Activated CD4-positive, alpha-beta T cell treated with anti-CD3 and anti-CD28 coated beads, Interleukin-2, amount 50 U/mL, for 1 hour (primary cell): ENCODE measurements at places on chromosomes 1 and 21.
A peak's percentile ranks its signal among the peaks of the same experiment; 100 is the strongest.

GRCh38 chr1:171984850-171985485 is 143.7 kb downstream of the DNM3 start:
- DNase-seq, result no peak

- no peak for DNase-seq
Observed at GRCh38 chr1:170254371-170254770, 108.6 kb downstream of the NTMT2 start.

- DNase-seq, result peak; percentile 31
Observed at GRCh38 chr1:53860967-53861411, 22.9 kb upstream of the NDC1 start.

DNA sequence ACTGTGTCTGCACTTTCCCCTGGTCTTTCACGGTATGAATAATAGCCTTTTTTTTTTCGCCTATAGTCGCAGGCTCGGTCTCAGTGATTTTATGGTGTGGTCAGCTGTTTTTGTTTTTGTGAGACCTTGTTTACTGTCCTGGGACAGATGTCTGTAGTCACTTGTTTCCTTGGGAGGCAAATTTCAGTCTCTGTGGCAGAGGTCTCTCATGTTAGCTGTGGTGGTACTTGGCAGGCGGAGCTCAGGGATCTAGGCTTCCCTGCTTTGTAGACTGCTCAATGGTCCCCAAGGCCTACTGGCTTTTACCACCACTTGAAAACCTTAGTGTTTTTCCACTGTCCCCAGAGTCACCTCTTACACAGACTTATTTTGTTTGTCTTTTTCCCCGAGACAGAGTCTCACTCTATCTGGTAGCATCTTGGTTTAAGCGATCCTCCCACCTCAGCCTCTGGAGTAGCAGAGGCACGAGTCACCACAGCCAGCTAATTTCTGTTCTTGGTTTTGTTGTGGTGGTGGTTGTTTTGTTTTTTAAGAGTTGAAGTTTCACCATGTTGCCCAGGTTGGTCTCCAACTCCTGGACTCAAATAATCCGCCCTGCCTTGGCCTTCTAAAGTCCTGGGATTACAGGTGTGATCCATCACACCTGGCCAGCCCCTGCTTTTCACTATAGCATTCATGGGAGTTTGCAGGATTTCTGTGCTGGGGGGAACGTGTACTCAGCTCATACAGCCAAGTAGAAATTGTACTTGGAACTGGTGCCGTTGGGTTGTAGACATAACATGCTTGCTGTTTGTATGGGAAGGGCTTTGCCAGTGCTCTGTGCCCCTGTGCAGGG is 10.3 kb downstream of the RNU1-2 start:
- no peak for DNase-seq

DNA sequence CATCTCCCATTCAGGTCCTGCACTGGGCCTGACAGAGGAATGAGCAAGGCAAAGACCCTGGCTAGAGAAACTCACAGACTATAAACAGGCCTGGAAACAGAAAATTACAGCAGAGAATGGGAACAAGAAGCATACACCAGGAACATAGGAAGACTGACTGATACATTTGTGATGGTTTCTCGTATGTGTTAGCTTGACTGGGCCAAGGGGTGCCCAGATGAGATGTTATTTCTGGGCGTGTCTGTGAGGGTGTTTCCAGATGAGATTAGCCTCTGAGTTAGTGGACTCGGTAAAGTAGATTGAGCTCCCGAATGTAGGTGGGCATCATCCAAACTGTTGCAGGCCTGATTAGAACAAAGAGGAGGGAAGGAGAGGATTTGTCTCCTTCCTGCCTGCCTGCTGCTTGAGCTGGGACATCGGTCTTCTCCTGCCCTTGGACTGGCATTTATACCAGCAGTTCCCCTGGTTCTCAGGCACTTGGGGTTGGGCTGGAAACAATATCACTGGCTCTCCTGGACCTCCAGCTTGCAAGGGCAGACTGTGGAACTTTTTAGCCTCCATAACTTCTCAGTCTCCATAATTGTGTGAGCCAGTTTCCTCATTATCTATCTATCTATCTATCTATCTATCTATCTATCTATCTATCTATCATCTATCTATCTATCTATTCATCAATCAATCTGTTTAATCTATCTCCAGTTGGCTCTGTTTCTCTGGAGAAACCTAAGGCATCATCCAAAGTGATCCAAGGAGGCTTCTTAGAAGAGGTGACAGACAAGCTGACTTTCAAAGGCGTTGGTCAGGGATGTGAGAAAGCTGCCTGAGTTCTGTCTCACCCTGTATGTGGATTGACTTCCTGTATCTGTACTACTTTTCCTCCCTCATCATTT is 9.7 kb upstream of the FOXO6 start:
- no peak for DNase-seq

GRCh38 chr21:33802481-33802880 is 113.1 kb downstream of the ATP5PO start:
- DNase-seq, result no peak

DNA sequence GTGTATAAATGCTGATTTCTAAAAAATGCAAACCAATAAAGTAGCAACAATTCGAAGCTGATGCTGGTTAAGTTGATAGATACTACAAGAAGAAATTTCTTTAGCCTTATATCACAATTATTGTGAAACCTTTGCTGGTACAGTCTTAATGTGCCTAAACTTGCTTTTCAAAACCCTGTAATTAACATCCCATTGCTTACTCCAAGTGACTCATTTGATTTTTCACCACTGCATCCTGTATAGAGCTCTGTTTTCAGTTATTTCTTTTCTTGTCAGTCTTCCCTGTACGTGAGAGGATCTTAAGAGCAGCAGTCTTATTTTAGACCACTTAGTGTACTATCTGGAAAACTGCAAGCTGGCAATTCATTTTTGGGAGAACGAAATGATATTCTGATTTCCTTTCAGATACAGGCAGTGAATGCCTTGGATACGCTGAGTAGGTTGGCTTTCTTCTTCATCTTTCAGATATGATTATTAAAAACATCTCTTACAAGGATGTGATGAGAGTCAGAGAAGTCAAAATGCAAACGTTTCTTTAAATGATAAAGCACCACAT is 210.3 kb downstream of the KCTD3 start:
- no peak for DNase-seq

DNA sequence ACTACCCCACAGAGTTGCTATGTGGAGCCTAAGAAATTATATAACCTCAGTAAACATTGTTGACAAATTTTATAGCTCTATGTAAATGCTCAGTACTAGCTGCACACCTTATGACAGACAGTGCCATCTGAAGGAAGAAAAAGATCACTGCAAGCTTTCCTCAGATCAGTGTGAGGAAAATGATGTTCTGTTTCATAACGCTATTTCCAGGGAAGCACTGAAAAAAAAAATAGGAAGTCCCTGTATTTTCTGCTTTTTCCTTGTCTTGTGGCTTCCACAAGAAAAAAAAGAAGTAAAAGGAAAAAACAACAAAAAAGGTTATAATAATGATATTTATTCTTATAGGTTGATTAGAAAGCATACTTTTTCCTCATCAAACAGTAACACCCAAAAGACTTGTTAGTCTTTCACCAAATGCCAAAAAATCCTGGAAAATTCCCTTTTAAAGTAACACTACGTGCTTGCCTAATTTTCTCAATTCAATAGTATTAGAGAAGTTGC is 23.2 kb downstream of the LYST start:
- DNase-seq, result no peak

GRCh38 chr21:28857752-28858151 is 134.9 kb downstream of the LTN1 start:
- DNase-seq, result no peak

DNA sequence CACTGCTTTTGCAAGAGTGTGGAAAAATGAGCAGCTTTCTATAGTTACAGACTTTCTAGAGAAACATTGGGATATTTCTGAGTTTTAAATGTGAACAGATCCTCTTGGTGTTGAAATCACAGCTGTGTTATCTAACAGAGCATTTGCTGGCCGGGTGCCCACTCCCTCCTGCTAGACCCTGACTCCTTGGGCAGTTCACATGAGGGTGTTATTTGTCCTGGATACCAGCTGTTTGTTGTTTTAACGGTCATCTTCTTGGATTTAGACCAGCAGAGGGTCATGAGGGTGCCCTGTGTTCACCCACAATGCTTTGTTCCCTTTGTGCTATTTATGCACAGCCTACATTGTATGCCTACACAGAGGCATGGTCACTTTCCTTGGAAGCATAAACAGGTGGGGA is 67.1 kb downstream of the CENPF start:
- no peak for DNase-seq

- DNase-seq, result no peak
Observed at GRCh38 chr1:63342402-63342801, 20.0 kb downstream of the FOXD3 start.

DNA sequence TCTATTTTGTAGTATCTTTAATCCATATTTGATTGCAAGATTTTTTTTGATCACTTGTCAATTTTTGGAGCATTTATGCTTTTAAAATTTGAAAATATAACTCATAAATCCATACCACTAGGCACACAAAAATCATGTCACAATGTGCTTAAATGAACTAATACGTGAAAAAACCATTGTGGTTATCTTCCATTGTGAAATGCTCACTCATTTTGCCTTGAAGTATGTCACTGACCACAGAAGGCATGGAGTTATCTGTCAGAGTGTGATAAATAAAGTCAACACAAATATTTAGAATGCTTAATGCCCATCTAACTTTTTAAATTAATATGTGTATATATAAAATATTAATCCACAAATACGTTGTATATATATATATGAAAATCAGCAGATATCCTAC is 347.2 kb downstream of the PTPRC start:
- DNase-seq, result no peak

DNA sequence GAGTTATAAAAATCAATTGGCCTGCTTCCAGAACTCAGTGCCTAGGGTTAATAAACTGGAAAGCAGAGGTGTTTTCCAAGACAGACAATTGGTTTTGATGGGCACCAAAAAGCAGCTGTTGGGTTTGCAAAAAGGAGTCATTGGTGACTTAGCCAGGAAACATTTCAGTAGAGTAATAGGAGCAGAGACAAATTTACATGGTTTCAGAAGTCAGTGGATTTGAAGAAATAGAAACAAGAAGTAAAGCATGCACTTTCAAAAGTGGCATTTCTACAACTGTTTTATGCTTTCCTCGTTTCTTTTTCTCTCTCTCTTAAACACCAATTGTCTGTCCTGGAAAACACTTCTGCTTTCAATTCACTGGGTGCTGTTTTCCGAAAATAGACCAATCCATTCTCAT is 87.8 kb downstream of the GLUL start:
- DNase-seq, result no peak

GRCh38 chr21:15667819-15668218 is 62.0 kb upstream of the USP25 start:
- DNase-seq, result no peak

GRCh38 chr21:17784180-17784598 is 35.0 kb downstream of the C21orf91 start:
- no peak for DNase-seq

- DNase-seq, result no peak
Observed at GRCh38 chr21:44366586-44367211, 13.3 kb downstream of the TRPM2 start.

DNA sequence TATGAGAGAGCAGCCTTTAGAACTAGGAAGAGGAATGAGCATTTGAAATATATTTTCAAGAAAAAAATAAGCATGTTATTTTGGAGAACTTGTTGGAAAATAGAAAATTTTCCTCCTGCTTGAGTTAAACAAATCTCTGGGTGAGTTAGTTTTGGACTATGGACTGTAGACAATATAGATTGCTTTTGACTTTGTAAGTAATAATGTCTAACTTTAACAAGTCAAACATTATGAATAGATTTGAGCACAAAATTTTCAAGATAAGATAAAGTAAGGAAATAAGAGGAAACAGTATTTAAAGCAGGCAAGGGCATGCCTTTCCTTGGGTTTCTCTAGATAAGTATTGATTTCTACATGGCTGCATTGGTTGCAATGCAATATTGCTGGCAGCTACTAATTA is 360.8 kb downstream of the LMO4 start:
- DNase-seq, result no peak

DNA sequence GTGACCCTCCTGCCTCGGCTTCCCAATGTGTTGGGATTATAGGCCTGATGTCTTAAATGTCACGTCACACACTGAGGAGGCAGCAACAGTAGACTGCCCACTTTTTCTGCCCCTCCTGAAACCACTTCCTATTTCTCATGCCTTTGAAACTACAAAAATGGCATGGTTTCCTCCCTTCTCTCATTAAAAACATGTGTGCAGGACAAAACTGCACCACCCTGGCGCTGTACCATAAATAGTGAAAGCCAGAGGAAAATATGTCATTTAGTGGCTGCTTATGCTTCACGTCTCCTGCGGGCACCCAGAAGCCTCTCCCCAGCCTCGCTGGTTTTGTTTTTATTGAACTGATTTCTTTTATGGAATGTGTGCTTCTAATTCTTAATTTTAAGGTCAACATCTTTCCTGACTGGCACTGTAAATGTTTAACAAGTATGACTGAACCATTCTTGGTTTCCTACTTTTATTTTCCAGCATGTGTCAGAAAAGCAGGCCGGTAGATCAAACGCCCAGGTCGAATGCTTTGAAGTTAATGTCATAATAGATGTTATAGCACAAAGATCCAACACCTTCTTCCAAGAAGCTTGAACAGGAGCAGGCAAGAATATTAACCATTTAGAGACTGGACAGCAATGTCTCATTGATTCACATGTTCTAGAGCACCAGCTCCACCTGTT is 59.6 kb upstream of the C1orf87 start:
- no peak for DNase-seq

DNA sequence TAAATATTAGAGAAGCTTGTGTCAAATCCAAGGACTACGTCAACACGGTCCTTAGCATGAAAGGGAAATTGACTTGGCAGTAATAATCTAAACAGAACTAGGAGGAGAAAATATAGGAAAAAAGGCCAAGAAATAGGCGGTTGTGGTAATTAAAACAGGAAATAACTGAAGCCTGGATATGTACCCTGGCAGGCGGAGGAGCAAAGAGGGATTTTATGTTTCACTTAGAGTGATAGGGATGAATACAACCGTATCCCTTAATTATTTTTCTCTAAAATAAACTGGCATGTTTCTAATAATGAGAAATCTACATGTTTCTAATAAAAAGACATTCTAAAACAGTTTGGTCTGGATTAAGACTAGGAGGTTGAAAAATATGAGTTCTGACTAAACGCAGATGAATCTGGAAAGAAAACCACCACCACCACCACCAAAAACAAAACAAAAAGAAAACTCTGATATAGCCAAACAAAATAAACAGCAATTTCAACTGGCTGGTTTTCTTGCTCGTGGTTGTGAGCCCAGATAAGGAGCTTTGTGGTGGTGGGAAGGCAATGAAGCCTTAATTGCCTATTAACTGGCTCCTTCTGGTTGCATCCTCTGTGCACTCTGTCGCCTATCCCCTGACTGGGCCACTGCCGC is 334.2 kb upstream of the SNX7 start:
- no peak for DNase-seq
